ENCODE measurements at places on chromosomes 5 and 9.

DNA sequence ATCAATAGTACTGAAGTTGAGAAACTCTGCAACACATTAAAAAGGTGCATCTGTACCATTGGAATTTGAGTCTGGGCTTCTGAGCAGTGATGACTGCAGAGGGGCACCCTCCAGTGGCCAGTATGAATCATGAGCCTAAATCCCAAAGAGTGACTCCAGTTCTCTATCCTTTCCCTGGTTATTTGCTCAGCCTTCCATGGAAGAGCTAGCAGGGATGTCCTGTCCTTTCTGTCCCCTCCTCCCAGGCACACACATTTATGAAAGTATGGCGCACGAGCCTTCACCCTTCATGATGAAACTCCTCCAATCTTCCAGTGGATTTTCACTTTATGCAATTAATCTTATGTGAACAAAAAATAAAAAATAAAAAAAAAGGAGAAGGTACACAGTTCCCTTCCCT is 81.0 kb downstream of the ESM1 start:
- DNase-seq, result peak; percentile 55

GRCh38 chr9:14307989-14308852 is 5.7 kb downstream of the NFIB start:
- no peak for DNase-seq

DNA sequence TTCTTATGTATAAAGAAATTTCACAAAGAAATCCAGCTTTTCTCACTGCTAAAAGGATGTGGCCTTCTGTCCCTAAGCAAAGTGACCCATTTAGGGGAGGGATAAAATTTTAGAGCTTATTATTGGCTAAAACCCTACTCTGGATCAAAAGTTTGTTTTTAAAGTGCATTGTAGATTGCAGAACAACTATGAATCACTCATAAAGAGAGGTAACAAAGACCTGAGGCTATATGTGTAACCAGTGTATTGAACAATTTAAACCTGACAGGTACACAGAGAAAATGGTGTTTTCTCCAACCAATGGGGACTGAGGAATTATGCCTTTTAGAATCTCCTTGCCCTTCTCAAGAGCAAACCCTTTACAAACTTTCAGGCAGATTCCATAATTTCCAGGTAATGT is 86.6 kb downstream of the MUSK start:
- no peak for DNase-seq

DNA sequence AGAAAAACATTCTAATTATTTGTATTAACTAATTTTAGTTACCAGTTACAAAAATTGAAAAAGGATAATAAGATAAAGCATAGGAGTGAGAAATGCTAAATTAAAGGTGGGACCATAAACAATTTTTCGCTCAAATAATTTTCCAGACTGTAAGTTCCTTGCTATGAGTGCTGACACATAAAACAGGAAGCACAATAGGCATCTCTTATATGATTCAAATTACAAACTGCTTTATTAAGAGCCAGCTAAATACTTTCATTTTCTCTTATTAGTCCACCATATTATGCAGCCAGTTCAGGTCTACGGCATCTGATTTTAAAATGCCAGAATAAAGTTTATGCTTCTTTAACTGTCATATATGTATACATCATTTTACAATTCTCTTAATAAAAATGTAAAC is 4.4 kb downstream of the RC3H2 start:
- DNase-seq, result no peak

DNA sequence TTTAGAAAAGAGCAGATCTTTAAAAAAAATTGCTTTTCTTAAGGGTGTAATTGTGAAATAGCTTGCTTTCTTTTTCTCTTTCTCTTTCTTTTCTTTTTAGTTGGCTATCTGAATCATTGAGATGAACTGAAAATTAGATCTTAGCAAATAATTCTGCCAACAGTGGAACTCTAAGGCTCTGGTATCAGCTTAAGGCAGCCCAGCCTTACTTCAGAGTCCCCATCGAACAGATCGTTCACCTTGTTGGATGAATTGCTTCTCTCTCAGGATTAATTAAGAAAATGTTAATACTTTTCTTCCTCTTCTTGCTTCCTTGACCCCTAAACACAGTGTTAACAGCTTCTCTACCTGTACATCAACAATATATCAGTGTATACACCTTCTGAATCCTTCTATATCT is 92.1 kb downstream of the ZCCHC7 start:
- no peak for DNase-seq

- no peak for DNase-seq
Observed at GRCh38 chr5:155402927-155403640, 389.5 kb downstream of the KIF4B start.

All from HEK293T (cell line).